ENCODE measurements at places on chromosomes 12 and 14.
A peak's percentile ranks its signal among the peaks of the same experiment; 100 is the strongest.

DNA sequence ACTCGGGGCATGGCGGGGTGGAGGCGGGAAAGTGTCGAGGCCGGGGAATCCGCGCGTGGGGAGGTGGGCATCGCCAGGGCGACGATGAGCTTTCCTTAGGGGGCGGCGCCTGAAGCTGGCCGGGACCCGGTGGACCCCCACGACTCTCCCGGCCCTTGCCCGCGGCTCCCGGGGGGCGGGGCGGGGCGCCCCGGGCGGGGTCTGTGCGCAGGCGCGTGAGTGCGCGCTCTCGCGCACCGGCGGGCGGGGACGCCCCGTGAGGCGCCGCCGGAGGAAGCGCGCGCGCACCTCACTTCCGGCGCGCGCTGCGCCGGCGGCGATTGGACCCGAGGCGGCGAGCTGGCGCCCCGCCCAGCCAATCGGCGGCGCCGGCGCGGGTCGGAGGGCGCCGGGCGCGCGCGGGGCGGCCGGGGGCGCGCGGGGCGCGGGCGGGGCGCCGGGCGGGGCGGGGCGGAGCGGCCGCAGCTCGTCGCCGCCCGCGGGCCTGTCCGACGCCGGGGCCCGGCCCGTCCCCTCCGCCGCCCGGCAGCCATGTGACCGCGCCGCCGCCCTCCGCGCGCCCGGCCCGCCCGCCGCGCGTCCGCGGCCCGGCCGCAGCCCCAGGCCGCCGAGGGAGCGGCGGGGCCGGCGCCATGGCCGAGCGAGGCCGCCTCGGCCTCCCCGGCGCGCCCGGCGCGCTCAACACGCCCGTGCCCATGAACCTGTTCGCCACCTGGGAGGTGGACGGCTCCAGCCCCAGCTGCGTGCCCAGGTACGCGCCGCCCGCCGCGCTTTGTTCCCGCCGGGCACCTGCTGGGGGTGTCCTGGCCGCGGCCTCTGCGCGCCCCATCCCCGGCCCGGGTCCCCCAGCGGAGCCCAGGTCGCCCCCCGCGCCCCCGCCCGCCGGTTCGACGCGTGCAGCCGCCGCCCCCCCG, at the start of gene PACS2:
Gene PACS2 (plus strand): TSS at position 462 of the 914 bp plus-strand sequence. CDS start 171 bp downstream, at position 633.
- DNase-seq, result peak; percentile 72

- DNase-seq, result no peak
Observed at GRCh38 chr14:22384167-22384549, 204.9 kb downstream of the DAD1 start.

GRCh38 chr12:110566993-110567392, 16.1 kb downstream of the PPTC7 start:
- no peak for DNase-seq

DNA sequence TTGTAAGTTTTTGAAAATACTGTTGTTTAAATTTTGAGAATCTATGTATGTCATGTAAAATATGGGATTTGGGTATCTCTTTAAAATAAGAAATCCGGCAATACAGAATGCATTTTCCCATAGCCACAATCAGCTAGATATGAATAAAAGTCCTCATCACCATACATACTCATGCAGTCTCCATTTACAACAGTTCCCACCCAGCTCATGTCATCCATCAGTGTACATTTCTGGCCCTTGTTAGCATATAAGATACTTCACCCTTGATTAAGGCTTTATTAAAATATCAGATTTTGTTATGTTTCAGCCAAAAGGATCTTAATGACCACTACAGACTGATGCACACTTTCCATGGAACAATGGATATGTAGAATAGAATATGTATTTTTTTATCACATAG, 218.0 kb downstream of the DPY19L2 start:
- DNase-seq, result no peak

DNA sequence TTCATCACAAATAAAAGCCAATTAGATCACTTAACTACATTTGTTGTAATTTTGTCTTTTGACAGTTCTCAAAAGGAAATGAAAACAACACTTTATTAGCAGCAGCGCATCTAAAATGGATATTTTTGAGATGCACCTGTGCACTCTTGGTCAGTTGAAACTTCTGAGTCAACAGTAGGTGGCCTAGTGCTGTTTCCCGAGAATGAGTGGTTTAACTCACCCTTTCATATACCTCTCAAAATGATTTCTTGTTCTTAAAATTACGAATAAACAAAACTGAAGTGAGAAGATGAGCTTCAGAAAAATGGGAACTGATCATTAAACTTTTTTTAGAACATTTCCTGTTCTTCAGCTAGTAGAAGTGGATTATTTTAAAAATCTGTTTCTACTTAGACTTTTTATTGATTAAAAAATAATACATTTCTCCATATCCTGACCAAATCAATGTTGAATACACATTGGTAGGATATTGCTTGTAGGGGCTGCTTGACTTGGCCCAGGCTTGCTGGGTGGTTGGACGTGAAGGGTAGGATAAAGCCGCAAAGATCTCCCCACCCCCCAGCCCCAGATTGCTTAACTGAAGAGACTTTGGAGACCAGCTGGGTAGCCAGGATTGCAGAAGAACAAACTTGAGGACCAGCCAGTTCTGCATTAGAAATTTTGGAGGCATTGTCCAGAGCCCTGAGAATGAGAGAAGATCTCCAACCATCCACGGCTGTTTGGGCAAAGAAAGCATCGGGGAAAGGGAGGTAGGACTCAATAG, 22.3 kb upstream of the STK38L start:
- DNase-seq, result no peak

- DNase-seq, result no peak
Observed at GRCh38 chr14:90924621-90925340, 108.6 kb upstream of the TTC7B start.

DNA sequence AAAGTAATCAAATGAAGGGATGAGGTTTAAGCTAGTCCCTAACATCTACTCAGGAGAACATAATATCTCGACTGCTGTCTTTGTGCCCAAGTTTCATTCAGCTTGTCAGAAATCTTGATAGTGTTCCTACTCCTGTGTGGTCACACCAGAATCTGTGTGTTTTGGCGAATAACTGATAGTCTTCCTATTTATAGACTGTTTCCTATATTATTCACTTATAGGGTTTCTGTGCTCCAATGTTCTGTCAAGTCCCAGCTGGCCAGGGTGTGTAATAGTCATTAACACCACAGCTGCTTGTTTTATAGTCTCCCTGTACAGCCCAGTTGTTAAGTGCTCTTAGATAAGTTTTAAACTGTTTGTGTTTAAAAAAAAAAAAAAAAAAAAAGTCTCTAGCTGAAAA, 45.9 kb downstream of the GPR135 start:
- no peak for DNase-seq
